ENCODE measurements at places on chromosomes 5 and 9.

- DNase-seq = no peak
Observed at GRCh38 chr9:130957451-130958203, 18.6 kb upstream of the FIBCD1 start.

GRCh38 chr5:177388521-177389052 lies 4.4 kb downstream of the SLC34A1 start:
- no peak for DNase-seq

GRCh38 chr5:589588-589987 lies 22.6 kb upstream of the CEP72 start:
- no peak for DNase-seq

GRCh38 chr5:109681763-109682162 lies 8.0 kb upstream of the MAN2A1 start:
- DNase-seq = no peak

- DNase-seq = peak; percentile 73
Observed at GRCh38 chr9:129880654-129881546, 45.6 kb downstream of the USP20 start.

DNA sequence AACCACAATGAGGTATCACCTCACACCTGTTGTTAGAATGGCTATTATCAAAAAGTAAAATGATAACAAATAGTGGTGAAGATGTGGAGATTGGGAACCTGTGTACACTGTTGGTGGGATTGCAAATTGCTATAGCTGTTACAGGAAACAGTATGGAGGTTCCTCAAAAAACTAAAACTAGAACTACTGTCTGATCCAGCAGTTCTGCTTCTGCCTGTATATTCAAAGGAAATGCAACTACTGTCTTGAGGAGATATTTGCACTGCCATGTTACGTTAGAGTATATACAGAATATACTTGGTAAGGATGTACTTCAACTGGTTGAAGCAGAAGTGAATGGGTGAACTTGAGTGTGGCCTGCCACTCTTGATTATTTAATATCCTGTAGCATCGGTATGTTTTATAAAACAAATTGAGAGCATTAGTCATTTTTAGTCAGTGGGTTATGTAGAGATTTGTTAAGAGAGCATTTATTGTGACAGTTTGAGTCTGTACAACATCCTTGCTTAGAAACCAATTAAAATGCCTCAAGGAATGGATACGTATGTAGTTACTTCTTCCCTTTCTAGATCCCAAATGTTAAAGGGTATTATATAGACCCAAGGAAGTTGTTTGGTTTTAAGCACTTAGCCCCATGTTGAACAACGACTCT lies 37.5 kb downstream of the ZCCHC7 start:
- no peak for DNase-seq

DNA sequence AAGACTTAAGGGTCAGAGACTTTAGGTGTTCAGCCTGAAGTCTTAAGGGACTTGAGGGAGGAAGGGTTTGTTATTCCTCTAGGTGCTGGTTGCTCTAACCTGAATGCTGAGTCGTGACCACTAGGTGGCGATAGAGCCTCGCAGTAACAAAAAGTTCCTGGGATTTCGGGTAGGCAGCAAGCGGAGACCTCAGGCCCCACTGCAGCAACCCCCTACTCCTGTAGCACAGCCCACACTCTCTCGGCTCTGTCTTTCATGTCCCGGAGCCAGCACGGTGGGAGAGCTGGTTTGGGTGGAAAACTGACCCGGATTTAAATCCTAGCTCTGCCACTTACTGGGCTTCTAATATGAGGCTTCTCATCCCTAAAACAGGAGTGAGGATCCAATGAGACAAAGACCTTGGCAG lies 100.3 kb upstream of the PANK3 start:
- peak; percentile 47 for DNase-seq

DNA sequence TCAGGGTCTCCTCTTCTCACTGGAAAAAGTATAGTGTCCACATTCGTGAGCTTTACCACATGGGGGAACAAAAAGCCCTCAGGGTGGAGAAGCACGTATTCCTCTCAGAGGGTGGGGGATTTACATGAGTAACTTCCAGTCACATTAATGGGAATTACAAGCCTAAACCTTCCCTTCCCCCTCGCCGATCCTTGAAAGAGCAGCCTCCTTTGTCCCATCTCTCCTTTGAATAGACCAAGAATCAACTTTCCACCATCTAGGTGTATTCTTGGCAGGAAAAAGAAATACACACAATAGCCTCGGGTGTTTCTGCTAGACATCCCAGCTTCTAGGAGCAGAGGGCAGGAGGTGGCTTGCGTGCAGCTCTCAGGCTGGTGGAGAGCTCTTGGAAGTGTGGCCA lies 144.4 kb downstream of the ZNF462 start:
- DNase-seq = no peak

- no peak for DNase-seq
Observed at GRCh38 chr5:170525470-170526211, 21.8 kb downstream of the KCNIP1 start.

DNA sequence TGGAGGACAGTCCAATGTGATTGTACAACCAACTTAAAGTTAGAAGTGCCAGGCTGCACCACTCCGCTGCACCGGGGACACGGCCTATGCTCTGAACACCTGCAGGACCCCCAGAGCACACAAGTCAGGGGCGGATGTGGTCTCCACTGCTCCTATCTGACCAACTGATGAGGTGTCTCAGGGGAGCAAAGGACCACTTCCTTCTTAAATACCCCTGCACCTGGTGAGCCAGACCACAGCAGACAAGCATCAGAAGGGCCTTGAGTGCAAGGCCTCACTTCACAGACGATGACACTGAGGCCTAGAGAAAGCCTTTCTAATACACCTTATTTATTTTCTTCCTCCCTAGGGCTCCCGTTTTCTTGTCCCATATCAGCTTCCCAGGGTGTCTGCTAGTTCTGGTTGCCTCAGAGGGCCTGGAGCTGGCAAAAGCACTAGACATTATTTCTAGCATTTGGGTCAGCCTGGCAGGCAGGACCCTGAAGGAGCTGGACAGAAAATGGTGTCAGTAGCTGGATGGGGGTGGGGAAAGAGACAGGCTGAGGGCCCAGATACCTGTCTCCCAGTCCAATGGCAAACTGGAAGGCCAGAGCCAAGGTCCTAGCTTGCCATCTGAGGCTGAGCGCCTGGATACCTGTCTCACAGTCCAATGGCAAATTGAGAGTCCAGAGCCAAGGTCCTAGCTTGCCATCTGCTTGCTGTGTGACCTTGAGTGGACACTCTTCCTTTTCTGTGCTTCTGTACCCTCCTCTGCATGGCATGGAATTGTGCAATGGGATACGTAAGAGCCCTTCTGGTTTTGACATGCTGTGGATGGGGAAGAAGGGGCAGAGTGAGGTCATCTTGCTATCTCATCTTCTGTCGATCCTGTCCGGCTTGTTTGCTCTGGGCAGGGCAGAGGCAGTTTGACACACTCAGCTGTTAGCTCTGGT lies 9.0 kb downstream of the CCDC69 start:
- no peak for DNase-seq

All from forelimb muscle (tissue), 1 donor.